Amniotic stem cell (primary cell): ENCODE measurements at places on chromosomes 13 and 19.
A peak's percentile ranks its signal among the peaks of the same experiment; 100 is the strongest.

- DNase-seq, result no peak
These were observed 24.0 kb upstream of the LAIR1 start for GRCh38 chr19:54388802-54389139.

DNA sequence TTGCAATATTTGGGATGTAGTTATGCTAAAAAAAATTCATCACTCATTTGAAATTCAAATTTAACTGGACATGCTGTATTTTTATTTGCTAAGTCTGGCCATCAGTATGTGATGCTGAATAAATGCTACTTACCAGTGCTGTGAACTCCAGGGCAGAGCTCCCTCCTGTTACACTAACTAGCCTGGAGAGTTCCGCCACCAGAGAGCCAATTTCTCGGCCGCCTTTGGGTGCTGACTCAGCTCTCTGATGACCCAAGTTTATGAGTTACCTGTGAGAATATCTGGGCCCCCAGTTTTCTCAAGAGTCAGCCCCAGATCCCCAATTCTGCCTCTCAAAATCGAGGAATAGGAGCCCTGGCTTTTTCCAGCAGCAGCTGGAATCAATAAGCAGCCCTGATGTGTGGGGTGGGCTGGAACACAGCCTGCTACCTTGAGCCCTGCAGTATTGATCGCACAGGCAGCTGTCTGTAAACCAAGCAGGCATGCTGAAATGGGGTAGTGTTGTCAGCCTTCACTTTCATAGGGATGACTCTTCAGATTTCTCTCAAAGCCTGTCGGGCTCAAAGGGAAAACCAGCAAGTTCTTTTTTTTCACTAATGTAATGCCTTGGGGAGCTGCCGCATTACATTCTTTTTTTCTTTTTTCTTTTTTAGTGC lies 113.7 kb downstream of the DNAJC15 start:
- no peak for DNase-seq

DNA sequence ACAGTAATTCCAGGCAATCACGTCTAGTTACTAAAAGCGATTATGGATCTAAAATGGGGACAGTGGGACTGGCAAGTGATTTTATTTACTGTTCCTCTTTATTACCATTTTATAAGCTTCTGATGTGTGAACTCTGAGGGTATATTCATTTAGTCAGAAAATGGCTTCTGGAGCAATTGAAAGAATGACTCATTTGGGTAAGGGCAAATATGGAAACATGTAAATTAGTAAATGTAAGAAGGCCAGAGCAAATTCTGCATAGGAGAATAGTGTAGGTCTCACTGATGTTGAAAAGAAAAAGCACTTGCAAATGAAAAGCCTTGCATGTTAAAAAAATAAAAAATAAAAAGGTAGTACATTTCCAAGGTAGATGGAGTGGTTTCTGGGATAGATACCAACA lies 262.2 kb downstream of the KLF5 start:
- DNase-seq, result no peak

DNA sequence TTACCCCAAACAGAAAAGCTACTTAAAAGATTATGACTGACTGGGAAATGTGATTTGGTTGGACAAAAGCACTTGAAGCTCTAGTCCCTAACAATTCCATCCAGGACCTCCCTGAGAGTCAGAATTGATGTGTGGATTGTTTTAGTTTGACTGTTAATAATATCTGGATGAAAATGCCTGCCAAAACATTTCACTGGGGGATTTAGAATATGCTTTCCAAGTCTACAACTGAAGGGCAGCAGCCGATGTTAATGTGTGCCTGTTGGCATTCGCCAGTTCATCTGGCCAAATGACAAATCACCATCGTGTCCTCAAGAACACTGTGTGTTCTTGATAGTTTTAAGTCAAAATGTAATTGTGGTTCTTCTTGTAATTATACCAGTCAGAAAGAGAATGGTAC lies 76.0 kb upstream of the TSC22D1 start:
- no peak for DNase-seq

DNA sequence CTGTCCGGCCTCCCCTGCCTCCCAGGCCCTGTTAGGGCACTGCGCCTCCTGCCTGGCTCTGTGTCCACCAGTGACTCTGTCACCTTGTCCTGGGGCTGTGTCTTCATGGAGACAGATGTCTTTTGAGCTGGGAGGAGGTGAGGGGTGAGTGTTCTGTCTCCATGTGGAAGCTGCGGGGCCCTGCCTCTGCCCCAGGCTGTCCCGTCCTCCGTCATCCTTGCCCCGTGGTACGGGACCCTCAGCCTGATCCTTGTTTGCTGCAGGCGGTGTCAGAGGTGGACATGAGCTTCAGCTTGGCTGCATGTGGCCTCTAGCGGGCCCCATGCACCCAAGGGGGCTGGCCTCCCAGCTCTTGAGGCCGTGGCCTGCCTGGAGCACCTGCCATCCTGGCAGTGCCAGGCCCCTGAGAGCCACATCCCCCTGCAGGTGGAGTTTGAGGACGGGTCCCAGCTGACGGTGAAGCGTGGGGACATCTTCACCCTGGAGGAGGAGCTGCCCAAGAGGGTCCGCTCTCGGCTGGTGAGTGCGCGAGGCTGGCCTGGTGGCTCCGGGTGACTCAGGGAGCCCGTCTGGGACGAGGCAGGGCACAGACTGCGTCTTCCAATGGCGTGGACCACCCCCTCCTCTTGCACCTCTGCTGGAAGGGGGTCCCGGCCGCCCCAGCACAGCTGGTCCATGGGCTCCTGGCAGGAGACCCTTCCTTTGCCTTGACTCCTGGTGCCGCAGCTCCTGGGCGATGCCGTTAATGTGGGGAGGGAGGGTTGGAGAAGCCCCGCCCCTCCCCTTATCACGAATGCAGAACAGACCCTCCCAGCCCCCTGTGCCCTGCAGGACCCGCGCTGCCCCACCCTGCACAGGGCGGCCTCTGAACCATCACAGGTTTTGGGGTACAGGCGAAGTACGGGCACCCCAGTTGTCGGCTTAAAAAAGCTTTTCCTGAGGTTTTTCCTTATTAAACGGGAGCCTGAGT lies 181.3 kb downstream of the KDM4B start:
- no peak for DNase-seq

- DNase-seq, result no peak
These were observed 43.4 kb upstream of the MED4 start for GRCh38 chr13:48138270-48138669.

GRCh38 chr19:38079926-38080380 lies 144.1 kb downstream of the DPF1 start:
- peak; percentile 43 for DNase-seq
